ENCODE measurements at places on chromosomes 11 and 22.

- no peak for DNase-seq
Observed at GRCh38 chr11:120546312-120547205, 35.0 kb downstream of the GRIK4 start.

GRCh38 chr11:62682518-62682917 lies 3.6 kb upstream of the UBXN1 start:
- peak; percentile 1 for DNase-seq

DNA sequence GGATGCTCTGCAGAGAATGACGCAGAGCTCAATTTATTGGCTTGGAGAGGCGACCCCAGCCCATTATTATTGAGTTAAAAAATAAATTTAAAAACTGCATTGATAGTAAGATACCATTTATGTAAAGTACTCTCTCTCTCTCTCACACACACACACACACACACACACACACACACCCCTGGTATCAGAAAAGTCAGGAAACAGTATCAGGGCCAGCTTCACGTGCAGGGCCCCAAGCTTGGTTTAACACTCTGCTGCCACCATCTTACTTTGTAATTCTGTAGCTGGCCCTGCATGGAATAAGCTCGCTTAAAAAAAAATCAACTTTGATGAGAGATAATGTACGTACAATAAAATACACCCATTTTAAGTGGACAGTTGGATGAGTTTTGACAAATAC lies 59.8 kb upstream of the CD5 start:
- DNase-seq = no peak

- no peak for DNase-seq
Observed at GRCh38 chr11:109223451-109223850, 198.5 kb upstream of the C11orf87 start.

- no peak for DNase-seq
Observed at GRCh38 chr11:103358251-103358650, 249.0 kb downstream of the DYNC2H1 start.

GRCh38 chr11:119626871-119627270 lies 102.1 kb downstream of the NECTIN1 start:
- DNase-seq = no peak

DNA sequence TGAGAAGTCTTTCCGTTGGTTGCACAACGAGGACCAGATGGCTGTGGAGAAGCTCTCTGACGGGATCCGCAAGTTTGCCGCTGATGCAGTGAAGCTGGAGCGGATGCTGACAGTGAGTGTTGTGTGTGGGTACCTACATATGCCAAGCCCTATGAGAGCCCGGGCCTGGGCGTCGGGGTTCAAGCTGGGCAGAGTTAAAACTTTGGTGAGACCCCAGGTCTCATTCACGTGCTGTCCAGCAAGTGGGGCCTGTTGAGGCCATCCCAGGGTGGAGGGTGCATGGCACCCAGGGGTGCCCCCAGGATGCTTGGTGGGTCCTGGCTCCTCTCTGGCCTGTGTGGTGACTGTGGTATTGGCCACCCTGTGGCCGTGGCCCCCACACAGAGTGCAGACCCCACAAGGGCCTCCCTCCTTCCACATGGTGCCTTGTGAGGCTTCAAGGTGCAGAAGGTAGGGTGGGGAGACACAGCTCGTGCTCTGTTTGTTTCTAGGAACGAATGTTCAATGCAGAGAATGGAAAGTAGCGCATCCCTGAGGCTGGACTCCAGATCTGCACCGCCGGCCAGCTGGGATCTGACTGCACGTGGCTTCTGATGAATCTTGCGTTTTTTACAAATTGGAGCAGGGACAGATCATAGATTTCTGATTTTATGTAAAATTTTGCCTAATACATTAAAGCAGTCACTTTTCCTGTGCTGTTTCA lies 12.8 kb downstream of the GATD1 start:
- DNase-seq = no peak

DNA sequence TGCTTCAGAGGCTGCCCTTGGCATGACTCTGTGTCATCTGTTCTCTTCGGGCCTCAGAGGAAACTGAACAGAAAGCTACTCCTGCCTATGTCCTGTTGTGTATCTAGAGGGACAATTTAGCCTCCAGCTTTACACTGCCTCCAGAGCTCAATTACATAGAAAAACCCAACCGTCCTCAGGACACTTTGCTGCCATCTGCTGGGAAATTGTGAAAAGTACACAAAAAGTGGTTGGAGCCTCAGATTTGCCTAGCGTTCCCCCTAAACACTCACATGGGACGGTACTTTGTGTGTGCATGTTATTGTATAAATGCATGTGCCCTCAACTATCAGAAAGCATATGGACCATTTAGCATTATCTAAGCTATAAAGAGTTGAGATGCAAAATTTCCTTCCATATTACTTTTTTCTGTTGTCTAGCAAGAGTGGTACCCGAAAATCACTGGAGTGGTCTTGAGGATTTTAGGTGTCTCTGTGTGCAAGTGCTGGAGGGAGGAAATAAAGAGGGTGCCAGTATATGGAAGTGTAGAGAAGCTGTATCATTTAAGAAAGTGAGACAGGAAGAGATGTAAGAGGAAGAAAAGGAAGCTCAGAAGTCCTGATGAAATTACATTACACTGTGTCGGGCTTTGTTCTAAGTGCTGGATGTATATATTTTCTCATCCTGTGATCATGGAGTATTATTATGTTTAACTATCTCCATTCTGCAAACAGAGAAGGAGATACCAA lies 8.7 kb upstream of the MS4A4E start:
- peak; percentile 68 for DNase-seq

Measured in NB4 (cell line).